Uterus (tissue), 4 donors: ENCODE measurements at places on chromosomes 11 and 22. TPM values are rescaled to one million over a fixed set of nuclear protein-coding genes. Genes with fewer than 3 reads are reported as not detected.

DNA sequence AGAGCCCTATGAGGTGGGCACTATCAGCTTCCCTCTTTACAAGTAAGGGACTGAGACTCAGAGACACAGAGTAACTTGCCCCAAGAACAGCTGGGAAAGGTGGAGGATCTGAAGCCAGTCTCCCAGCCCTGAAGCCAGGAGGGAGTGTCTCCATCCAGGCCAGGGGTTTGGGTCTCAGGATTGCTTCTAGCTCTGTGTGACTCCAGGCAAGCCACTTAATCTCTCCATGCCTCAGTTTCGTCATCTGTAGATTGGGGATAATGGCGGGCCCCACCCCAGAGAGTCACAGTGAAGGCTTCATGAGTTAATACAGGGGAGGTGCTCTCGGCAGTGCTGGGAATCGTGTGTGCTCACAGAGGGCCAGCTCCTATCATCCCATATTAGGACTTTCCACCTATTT is 10.5 kb downstream of the MAP4K2 start:
- DNase-seq: no peak

DNA sequence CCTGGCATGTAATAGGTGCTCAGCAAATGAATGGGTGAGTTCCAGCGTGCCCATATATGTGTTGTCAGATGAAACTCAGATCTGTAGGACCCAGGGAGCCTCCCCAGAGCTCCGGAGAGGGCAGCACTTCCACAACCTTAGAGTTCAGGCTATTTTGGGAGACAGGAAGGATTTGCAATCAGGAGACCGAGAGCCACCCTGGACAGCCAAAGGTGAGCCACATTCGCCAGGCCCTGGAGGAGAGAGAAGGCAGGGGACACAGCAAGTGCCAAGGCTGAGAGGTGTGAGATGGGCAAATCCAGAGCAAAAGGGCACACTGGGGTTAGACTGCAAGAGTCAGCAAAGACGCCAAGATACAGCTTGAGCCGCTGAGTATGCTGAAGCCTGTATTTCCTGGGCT is 66.4 kb downstream of the CD82 start:
- DNase-seq: no peak

TMPRSS6 gene
- total RNA-seq: not detected

C11orf91 gene
- not detected for total RNA-seq
